Activated T-helper 1 cell treated with anti-CD3 and anti-CD28 coated beads, Interleukin-12 subunit alpha, Interleukin-12 subunit beta, Interleukin-2, Interleukin-4 antibody, amounts not matched to agents 30 ng/mL and 10 ng/mL and 1 ng/mL, durations not matched to agents 14 hours and 24 hours and 36 hours (primary cell): ENCODE measurements at places on chromosomes 12 and 14. TPM values are rescaled to one million over a fixed set of nuclear protein-coding genes. Genes with fewer than 3 reads are reported as not detected.

GRCh38 chr14:104230946-104231345 is 92.6 kb downstream of the KIF26A start:
- H3K4me3 ChIP-seq, result no peak overlapping the region
- no peak for DNase-seq
- H3K27ac ChIP-seq, result no peak overlapping the region
- peaks cover 5% of the 10 kb centered on the region for H3K36me3 ChIP-seq

GRCh38 chr14:71403656-71404055 is 496.4 kb downstream of the PCNX1 start:
- H3K36me3 ChIP-seq, result peaks cover 15% of the 10 kb centered on the region
- H3K4me1 ChIP-seq, result peaks cover 56% of the 10 kb centered on the region
- H3K27me3 ChIP-seq, result no peaks in the 10 kb centered on the region
- peak overlapping the region; percentile 67 for H3K27ac ChIP-seq
- H3K4me3 ChIP-seq, result no peak overlapping the region

DNA sequence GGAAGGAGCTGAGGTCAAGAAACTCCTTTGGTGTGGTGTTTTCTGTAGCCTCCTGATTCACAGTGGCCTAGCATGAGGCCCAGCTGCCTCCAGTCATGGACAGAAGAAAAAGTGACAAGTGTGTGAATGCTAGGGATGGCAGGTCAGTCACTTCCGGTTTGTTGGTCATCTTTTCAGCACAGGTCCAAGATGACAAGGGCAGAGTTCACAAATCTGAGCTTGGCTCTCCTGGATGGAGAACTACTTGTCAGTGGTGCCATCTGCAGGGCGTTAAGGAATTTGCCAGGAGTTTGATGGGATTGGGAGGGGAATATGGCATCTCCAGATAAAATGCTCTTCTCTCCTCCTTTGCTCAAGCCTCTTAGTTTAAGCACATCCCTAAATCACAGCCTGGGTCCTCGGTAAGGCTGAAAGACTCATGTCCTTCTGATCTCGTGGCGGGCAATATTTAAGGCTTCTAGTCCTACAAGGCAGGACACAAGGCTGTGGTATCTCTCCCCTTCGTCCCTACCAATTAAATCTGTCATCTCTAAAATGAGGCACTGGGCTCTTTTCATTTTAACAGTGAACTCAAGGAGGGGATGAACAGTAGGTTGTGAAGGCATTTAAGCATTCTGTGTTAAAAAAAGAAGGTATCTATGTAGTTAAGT is 10.0 kb downstream of the TUBA1B start:
- H3K4me3 ChIP-seq, result no peak overlapping the region
- no peaks in the 10 kb centered on the region for H3K27me3 ChIP-seq
- peaks cover 4% of the 10 kb centered on the region for H3K36me3 ChIP-seq
- H3K27ac ChIP-seq, result no peak overlapping the region
- no peak for DNase-seq
- H3K4me1 ChIP-seq, result no peaks in the 10 kb centered on the region

Gene ANAPC7
- total RNA-seq, result 72.0 and 72.6 TPM in 2 replicates

Gene FGF23
- total RNA-seq, result not detected in 2 replicates
